ENCODE measurements at places on chromosomes 5 and 9.

DNA sequence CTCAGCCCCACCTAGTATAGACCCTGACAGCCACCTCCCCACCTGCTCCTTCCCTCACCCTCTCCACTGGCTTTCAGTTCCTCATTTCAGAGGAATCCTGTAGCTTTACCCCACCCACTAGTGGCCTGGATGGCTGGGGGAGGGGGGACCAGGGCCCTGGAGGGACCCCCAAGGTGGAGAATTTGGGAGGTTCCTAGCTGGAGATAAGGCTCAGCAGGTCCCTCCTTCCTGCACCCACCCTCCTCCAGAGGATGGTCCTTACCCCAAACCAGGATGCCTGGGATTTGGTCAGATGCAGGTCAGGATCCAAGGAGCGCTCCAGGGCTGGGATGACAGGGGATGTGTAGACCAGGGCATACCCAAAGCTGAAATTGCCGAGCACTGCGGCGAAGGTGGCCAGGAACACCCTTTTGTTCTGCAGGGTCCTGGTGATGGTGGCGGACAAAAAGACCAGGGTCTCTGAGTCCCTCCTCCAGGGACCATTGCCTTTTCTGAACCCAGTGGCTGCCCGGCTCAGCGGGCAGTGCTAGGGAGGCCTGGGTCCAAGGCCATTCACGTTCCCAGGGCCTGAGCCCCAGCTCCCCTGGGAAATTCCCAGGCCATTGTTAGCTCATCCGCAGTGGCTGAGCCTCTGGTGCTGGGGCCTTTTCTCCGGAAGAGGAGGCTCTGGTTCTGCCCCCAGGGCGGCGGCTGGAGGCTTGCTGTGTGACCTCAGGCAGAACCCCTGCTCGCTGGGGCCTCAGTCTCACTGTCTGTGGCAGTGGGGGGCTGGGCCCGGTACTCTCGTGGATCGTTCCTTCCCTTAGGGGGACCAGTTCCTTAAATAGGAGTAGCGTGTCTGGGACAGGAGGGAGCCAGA is 678 bp downstream of the SLC2A6 start:
- peak; percentile 43 for DNase-seq

DNA sequence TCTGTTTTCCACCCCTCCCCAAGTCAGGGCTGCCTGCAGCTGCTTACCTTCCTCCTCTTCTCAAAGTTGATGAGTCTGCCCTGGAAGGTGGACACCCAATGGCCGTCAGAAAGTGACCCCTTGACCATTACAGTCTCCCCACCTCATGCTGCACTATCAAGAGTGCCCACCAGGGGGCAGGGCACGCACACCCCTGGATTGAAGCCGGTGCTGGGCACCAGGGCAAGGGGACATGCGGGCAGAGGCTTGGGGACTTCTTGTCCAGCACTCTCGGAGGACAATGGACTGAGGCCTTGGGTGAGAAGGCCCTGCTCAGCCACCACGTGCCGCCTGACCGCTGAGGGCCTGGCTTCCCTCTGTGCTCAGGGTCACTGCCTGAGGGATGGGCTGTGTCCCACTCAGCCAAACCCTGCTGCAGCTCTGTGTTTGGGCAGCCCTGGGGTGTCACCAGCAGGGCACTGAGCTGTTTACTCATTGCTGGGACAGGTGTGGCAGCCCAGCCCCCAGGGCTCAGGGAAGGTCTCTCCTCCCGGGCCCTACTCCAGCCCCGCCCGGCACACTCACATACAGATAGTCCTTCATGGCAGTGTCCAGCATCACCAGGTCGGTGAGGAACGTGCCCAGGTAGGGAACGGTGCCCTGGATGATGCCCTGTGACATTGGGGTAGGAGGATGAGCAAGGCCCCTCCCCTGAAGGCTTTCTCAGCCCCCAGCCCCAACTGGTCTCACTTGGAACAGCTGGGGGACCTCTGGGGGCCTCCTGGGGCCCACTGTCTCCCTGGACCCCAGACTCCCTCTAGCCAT is 17.7 kb downstream of the RALGDS start:
- DNase-seq, result peak; percentile 70

DNA sequence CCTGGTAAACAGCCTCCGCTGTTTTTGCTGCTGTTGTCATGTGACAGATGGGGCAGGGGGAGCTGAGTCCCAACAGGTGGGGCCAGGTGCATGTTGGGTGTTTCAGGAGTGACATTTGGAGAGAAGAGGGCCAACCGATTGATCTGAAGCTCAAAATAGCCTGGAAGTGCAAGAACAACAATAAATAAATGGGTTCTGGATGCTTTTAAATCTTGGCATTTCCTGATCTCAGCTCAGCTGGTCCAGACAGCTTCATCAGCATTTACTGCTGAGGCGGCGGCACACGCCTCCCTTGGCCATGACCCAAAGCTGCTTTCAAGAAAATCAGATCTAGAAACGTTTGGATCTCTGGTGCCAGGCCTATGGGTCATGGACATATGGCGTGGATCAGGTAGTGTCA is 70.5 kb downstream of the PPARGC1B start:
- DNase-seq, result no peak

- DNase-seq, result no peak
Observed at GRCh38 chr9:38482918-38483592, 58.8 kb upstream of the IGFBPL1 start.

DNA sequence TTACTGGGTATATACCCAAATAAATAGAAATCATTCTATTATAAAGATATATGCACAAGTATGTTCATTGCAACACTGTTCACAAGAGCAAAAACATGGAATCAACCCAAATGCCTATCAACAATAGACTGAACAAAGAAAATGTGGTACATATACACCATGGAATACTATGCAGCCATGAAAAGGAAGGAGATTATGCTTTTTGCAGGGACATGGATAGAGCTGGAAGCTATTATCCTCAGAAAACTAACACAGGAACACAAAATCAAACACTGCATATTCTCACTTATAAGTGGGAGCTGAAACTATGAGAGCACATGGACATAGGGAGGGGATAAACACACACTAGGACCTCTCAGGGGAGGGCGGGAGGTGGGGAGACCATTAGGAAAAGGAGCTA is 298.4 kb upstream of the CDH9 start:
- no peak for DNase-seq

- DNase-seq, result no peak
Observed at GRCh38 chr5:66974256-66974655, 222.3 kb downstream of the CD180 start.

DNA sequence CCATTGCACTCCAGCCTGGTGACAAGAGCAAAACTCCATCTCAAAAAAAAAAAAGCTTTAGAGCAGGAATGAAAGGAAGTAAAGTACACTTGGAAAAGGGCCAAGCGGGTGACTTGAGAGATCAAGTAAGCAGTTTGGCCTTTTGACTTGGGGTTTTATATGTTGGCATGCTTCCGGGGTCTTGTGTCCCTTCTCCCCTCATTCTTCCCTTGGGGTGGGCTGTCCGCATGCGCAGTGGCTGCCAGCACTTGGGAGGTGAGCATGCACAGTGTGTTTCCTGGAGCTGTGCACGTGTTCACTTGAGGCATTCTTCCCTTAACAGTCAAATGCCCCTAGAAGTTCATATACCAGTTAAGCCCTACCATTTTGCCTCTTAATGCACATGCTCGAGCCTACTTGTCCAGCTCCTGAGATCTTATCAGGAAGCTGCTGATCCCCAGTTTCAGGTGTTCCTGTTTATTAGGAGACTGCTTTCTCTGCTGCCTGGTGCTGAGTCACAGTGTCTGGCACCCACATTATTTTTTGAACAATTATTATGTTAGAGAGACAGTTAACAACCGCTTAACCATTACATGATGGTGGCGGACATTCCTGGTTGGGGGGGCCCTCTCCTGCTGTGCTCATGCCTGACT is 32.6 kb upstream of the PRRC2B start:
- no peak for DNase-seq

- no peak for DNase-seq
Observed at GRCh38 chr5:140795259-140795641, 598 bp downstream of the PCDHA2 start.

DNA sequence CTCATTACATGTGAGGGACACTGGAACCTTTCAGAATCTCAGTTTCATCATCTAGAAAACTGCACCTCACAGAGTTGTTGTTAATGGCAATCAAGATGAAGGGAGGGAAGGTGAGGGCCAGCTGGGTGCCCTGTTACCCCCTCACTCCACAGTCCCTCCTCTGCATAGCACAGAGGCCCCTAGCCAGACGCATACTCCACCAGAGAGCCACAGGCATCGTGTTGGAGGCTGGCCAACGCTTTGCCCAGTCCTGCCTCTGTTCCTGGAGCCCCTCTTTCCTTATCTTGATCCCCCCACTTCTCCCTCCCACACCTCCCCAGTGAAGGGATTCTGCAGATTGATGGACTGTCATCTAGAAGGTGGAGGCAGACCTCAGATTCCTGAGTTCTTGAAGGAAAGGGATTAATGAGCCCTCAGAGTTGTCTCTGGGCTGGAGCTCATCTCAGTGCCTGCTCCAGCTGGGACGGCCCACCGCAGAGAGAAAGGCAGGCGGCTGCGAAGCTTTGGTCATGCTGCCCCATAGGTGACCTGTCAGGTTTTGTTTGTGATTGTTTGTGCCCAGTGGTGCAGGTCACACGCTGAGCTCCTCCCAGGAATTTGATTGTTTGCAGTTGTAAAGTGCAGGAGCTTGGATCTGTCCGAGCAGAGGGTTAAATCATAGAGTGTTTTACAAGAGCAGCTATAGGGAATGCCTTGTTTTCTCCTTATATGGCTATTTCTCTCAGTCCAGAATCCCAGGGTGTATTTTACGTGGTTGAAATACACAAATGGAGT is 487.3 kb downstream of the CCDC171 start:
- DNase-seq, result no peak

DNA sequence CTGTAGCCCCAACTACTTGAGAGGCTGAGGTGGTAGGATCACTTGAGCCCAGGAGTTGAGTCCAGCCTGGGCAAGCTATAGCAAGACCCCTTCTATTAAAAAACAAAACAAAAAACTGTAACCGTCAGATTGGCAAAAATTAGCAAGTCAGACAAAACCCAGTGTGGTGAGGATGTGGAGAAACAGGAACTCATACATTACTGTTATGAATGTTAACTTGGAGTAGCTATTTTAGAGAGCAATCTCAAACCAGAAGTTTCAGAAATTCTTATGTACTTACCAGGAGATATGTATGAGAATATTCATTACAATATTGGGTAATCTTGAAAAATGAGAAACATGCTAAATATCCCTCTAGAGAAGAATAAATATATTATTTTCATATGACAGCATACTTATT is 120.3 kb downstream of the INVS start:
- no peak for DNase-seq

DNA sequence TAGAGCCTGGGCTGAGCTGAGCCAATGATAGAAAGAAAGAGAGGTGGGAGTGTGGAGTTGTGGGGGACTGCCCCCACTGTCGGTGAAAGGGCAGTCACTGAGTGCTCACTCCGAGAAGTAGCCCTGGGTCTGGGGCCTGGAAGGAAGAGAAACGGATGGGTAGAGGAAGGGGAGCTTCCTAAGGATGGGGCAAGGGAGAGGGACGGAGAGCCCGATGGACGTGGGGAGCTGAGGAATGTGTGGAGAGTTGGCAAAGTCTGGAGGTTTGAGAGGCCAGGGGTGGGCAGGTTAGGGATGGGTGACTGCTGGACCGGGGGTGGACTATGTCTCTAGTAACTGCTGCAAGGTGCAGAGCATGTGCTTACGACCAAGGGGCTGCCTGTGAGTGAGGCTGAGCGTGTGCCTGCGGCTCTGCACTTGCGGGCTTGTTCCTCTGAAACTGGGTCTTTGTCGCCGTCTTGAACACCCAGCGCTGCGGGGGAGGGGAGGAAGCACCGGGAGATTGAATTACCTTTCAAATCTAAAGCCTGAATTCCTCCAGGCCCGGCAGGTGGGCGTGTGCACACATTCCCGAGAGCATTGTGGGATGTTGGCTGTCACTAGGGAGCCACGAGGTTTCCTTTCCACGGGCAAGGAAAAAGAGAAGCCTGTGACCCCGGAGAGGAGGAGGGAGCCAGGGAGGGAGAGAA is 76.4 kb upstream of the ARAP3 start:
- no peak for DNase-seq

DNA sequence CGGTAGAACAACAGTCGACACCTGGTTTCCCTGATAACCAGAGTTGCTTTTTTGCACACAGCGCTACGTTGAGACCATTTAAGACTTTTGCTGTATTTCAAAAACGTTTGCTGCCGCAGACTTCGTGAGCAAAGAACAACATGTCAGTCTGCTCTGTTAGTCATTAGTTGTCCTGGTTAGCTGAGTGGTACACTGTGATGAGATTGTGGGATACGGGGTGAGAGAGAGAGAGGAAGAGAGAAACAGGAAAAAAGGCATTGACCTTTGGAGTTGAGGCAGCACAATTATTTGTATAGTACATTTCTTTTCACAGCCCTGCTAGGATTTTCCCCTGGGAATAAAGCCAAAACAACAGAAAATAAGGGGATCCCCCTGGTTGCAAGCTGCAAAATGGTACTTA is 306.1 kb upstream of the WWC1 start:
- DNase-seq, result no peak

- no peak for DNase-seq
Observed at GRCh38 chr9:92191801-92192200, 76.6 kb upstream of the SPTLC1 start.

GRCh38 chr5:136007271-136007670 is 21.5 kb upstream of the TGFBI start:
- DNase-seq, result no peak

- no peak for DNase-seq
Observed at GRCh38 chr5:158133369-158133768, 274.4 kb upstream of the CLINT1 start.

DNA sequence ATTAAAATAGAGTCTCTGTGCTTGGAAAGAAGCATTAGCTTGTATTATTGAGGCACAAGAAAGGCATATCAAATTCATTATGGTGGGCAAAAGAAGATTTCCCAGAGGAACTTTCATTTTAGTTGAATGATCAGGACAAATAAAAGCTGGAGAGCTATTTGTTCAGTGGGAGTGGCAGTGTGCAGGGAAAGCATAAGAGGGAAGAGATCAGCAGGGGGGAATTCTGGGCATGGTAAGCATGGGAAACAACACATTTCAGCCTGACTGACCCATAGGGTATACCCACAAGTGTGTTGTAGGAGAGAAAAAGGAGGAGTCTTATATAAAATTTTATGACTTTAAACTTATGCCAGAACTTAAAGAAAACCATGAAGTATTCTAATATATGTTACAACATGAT is 167.7 kb upstream of the RASA1 start:
- DNase-seq, result no peak

DNA sequence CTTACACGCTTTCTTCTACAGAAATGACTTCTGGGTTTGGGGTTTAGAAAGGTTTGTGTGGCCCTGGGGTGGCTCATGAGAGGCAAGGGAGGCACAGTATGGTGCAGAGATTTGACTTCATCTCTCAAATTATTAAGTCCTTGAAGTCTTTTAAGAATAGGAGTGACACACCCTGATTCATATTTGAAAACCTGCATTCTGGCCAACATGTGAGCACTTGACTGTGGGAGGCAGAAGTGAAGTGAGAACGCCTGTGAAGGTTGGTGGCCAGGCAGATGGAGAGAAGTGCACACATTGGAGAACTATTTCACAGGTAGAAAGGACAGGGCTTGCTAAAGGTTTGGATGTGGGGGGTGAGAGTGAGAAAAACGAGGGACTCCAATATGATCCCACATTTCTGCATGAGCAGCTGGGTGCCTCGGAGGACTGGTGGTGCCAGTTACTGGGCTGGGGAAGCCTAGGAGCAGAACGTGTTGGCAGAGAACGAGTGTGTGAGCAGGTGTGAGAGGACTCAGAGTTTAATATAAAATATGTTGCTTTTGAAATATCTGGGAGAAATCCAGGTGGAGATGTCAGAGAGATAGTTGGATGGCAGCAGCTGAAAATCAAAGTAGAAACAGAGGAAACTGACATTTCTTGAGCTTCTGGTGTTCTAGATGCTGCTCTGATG is 240.0 kb upstream of the ADAMTSL1 start:
- DNase-seq, result no peak

- no peak for DNase-seq
Observed at GRCh38 chr5:67300326-67300725, 103.7 kb upstream of the CD180 start.

GRCh38 chr5:111772456-111773122 is 15.6 kb upstream of the NREP start:
- no peak for DNase-seq
